ENCODE measurements at places on chromosomes 5 and 9.

DNA sequence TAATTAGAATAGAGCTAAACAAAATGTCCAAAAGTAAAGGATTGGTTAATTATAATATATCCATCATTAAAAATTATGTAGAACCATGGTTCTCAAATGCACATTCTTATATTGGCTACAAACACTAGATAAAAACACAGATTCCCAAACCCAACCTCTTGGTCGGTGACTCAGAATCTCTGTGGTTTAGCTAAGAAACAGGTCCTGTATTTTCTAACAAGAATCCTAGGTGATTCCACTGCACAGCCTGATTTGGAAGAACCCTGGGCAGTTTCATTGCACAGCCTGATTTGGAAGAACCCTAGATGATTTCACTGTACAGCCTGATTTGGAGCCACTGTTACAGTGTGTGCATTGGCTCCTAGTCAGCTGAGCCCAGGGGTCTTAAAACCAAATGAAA, 67.9 kb downstream of the KIAA1958 start:
- DNase-seq: no peak

DNA sequence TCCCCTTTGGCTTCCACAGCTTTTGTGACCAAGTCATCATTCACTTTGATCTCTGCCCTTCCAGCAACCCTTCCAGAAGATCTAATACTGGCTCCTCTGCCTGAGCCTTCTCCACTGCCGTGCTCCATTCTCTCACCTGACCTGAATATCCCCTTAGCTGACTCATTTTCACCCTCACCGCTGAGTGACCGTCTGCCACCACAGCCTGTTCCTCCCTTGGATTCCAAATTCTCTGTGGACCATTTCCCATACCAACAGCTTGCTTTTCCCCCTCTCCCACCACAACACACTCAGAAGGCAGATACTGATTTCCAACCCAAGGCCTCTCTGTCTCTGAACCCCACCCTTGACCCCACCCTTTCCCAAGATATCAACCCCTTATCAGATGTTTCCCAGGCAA, 20.5 kb upstream of the SPATA31D1 start:
- peak; percentile 82 for DNase-seq

GRCh38 chr5:133432956-133433532, 179.3 kb downstream of the FSTL4 start:
- DNase-seq: no peak

DNA sequence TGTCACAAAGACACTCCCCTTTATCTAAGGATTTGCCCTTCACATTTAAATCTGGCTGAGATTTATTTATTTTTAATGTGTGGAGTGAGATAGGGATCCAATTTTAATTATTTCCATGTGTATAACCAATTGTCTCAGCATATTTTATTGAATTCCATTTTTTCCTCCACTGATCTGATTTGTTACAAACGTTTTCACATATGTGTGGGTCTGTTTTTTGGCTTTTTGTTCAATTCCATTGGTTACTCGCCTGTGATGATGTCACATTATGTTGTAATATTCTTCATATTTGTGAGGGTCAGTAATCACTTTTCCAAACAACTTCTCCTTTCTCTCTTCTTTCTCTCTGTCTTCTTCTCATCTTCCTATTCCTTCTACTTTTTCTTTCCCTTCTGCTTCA, 278.3 kb upstream of the RFX3 start:
- no peak for DNase-seq

DNA sequence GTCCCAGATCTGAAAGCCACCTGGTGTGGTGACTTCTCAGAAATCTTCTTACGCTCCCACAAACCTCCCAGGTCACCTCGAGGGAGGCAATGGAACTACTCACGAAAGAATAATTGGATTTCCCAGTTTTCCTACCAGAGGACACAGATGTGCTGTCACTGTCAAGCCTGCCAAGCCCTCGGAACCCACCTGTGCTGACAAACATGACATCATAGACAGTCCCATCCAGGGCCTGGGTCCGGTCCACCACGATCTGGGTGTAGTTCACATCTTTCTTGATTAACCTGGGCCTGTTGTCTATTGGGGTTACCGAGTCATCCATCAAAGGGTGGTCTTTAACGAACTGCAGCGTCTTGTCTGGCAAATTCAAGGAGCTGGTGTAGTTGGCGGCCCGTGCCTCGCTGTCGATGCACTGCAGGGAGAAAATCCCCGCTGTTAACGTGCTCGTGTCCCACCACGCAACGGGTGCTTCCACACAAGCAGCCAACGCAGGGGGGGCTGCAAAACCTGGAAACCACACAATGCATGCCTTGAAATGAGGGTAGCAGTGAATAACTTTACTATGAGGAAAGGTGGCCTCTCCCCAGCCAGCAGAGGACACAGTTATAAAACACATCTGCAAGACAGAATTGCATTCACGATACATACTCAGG, 69.0 kb downstream of the SECISBP2 start:
- DNase-seq: no peak

GRCh38 chr9:131693651-131694597, 46.0 kb downstream of the RAPGEF1 start:
- no peak for DNase-seq

DNA sequence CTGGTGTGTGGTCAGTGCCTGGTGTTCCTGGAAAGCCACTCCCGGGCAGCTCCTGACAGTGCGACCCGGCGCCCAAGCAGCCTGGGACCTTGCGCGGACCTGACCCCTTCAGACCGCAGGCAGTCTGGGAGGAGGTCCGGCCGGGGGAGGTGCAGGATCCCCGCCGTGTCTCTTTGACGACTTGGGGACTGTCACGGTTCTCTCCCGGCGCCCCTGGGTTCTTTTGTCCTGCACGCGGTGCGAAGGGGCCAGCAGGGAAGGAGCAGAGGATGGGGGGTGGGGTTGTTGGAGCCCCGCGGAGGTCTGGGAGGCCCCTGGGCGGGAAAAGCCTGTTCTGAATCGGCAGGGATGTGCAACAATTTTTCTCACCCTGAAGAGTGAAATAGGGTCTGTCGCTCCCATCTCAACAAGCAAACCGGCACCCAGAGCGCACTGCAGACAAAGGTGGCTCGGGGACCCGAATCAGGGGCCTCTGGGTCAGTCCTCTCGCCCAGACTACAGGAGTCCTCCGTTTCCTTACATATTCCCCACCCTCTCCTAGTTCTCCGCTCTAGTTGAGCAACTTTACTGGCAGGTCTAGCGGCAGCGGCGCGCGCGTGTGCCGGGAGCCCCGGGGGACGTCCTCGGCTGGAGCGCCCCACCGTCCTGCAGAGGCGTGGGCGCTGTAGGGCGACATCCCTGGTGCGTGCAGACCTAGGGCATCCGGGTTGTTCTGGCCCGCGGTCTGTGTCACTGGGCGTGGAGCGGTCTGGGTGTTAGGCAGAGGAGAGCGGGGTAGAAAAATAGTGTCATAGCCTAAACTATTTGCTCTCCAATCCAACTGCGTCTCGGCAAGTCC, 1.2 kb downstream of the VCAN start:
- DNase-seq: no peak

- DNase-seq: no peak
These were observed 221.3 kb downstream of the TRIM36 start for GRCh38 chr5:114948363-114948762.

DNA sequence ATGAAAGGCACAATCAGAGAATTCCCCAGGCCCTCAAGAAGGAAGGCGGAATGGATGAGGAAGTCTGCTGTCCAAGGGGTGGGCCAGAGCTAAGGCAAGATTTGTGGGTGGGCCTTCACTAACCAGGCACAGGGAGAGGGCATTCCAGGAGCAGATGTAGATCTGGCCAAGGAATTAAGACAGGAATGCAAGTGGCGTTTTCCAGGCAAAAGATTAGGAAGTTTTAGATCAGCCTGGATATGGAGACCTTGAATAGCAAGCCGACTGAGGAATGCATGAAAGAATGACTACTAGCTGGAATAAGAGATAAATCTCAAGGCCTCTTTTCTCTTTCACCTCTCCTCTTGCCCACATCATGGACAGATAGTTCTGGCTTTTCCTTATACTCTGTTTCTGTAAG, 68.5 kb downstream of the GHR start:
- DNase-seq: no peak

DNA sequence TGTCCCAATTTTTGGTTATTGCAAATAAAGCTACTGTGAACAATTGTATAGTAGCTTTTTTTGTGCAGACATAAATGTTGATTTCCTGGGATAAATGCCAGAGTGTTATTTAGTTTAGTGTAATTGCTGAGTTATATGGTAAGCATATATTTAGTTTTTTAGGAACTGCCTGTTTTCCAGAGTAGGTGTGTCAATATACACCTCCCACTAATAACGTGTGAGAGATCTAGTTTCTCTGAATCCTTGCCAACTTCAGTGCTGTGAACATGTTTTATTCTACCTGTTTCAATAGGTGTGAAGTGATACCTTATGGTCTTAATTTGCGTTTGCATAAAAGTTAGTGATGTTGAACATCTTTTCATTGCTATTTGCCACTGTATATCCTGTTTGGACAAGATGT, 9.1 kb upstream of the OR2S2 start:
- no peak for DNase-seq

- no peak for DNase-seq
These were observed 18.1 kb downstream of the C6 start for GRCh38 chr5:41195228-41195627.

DNA sequence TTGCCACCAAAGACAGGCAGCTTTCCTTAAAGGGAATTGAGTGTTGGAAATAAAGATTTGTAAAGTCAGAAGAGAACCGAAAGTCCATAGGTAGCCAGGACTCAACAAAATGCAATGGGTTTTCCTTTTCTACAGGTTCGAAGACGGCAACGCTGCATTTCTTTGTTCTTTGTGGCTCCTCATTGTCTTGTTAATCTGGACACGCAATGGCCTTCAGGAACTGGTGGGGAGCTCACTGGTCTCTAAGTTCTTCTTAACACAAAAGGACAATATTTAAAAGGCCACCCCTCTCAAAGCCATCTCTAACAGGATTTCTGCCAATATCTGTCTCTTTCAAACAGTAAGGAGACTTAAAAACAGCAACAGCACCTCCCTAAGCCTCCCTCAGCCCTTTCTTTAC, 170.6 kb downstream of the RMI1 start:
- DNase-seq: no peak

- no peak for DNase-seq
These were observed 3.8 kb upstream of the NDST1 start for GRCh38 chr5:150503977-150504620.

DNA sequence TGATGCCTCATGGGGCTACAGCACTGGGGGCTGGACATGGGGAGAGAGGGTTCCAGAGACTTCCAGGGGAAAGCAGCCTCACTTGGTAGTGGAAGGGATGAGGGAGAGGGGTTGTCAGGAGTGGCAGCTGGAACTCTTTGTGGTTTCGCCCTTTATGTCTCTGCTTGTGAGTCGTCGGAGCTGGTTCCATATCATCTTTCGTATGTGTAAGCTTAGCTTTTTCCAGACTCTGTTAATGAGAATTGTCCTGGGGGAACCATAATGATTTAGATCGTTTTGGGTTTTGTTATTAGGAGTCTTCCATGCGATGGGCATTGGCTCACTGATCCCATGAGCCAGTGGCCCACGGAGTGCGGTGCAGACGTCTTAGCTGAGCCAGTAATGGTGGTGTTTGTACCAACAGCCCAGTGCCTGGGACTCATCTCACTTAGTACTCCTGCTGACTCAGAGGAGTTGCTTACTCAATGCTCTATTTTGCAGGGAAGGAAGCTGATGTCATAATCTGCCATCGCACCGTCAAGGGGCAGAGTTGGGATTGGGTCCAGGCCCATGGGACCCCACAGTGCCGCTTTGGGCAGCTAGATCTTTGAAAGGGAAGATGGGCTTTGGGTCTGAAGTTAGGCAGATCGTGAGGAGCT, 48.5 kb downstream of the NEK6 start:
- DNase-seq: no peak

DNA sequence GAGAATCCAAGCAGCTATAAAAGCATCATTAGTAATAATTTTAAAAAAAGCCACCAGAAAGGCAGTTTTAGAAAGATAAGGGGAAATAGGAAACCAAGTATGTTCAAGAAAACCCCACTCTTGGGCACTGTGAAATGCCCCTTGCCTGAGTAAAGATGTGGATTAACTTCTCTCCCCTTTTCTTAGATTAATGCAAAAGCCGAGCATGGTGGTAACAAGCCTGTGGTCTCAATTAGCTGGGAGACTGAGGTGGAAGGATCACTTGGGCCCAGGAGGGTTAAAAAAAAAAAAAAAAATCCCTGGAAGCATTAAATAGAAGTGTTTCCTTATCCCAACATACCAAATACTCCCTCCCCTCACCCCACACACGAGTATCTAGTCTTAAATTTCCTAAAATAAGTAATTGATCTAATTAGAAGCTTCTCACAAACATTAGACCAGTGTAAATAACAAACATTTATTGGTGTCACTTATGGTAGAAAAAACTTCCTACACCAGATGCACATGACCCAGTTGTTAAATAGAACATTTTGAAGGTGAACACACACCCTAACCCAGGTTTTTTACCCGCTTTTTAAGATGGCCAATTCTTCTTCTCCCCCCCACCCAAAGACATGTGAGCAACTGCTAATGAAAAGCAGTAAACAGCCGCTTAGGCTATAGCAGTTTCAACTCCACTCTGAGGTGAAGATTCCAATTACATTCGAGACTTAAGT, 5.2 kb downstream of the HSPA5 start:
- DNase-seq: no peak

- no peak for DNase-seq
These were observed 92.5 kb downstream of the ATPSCKMT start for GRCh38 chr5:10157085-10157669.

- no peak for DNase-seq
These were observed 108.5 kb upstream of the OTULINL start for GRCh38 chr5:14472986-14473567.

GRCh38 chr5:78009937-78010527, 233.9 kb upstream of the TBCA start:
- no peak for DNase-seq

DNA sequence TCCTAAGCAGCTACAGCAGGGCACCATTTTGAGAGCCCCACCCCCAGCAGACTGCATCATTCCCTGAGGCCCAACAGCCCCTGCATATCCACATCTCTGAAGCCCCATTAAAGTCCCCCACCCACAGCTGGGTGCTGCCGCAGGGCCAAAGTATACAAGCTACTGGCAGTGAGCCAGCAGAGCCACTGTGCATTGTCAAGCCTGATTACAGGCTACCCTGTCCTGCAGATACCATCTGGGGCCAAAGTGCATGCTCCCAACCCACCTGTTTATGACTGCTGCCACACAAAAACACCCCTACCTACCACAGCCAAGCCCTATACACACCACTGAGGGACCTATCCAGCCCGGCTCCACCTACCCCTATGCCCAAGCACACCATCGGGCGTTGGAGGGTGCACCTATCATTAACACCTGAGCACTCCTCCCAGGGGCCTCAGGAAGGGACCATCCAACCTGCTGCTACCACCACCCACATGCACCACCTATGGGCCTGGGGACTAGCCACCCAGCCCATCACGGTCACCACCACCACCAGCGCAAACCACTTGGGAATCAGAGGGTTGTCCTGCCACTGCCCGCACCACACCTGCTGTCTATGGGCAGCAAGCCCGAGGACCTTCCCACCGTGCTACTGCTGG, 105.0 kb downstream of the PLPP1 start:
- DNase-seq: no peak

- no peak for DNase-seq
These were observed 380.6 kb downstream of the ADGRV1 start for GRCh38 chr5:90939211-90939610.

GRCh38 chr5:138337685-138338410, at the start of gene FAM53C:
Gene FAM53C (plus strand): TSS chr5:138338266. CDS start chr5:138341336, 3,070 bp downstream.
- peak; percentile 94 for DNase-seq
